NCI-H1105 (cell line): ENCODE measurements at places on chromosomes 11 and 22.

GRCh38 chr22:17893900-17894535, 119.7 kb upstream of the BID start:
- DNase-seq: no peak

DNA sequence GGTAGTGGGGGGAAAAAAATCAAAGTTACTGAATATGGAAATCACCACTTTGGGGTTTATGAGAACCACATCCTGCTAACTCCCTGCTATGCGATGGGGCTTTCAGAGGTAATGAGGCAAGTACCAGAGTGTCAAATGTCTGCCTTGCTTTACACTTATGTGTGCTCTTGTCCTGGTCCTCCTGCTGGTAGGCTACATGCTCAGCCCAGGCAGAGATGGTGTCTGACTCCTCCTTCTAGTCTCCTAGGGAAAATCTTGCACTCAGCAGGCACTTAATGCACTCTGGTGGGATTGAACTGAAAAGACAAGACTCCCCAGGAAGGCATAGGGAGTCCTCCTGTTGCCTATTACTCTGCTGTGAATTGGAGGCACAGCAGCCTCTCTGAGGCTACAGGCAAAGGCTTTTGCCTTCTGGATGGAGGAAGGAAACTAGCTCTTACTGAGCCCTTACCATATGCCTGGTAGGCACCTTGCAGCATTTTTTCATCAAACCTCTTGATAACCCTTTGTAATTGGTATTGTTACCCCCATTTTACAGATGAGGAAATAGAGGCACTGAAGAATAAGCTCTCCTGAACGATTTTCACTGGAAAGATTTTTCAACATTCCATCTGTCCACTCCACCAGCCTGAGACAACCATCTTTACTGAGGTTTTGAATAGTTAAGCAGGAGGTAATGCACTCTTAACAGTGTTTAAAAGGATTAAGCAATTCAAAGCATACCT, 132.1 kb upstream of the PAX6 start:
- no peak for DNase-seq

DNA sequence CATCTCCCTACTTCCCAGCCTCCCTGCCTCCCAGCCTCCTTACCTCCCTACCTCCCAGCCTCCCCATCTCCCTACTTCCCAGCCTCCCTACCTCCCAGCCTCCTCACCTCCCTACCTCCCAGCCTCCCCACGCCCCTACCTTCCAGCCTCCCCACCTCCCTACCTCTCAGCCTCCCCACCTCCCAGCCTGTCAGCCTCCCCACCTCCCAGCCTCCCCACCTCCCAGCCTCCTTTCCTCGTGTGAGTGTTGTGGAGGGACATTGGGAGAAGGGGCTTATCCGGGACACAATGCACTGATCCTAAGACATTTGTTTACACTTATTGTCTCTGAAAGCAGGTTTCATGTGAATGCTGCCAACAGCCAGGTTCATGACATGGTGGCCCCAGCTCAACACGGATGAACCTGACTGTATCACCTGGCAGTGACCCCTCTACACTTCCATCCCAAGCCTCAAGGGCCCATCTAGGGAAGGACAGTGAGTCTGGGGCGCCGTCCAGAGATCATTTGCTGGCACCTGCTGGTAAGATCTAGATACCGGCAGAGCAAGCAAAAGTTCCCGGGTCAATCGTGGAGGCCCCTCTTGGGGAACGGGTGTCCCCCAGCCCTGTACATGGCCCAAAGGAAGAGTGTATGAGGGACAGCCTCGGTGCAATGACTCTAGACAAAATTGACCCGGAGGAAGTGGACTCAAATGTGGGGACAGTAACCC, 34.5 kb upstream of the TH start:
- no peak for DNase-seq

GRCh38 chr11:69234740-69235710, 58.9 kb upstream of the MYEOV start:
- no peak for DNase-seq

- no peak for DNase-seq
These were observed 44.3 kb downstream of the EXT2 start for GRCh38 chr11:44139565-44140330.

DNA sequence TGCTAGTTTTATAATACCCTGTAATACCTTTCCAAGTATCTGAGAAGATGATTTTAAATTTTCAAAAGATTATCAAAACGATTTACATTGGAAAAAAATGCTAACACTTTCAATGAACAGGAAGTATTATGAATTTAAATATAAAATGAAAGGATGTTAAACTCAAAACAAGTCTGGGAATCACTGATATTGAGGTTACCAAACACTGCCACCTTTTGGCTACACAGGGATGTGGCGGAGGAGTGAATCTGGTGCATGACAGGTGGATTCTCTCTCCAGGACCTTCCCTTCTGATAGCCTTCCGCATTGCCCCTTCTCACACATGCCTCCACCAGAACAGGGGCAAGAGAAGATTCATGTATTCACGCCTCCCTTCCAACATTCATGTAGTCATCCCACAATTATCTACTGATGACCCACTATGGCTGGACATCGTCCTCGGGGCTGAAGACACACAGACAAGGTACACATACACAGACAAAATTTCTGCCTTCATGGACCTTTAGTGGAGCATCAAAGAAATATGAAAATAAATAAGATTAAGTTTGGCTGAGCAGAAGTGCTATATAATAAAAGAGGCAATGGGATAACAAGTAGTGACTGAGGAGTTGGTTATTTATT, 34.7 kb downstream of the ATG16L2 start:
- no peak for DNase-seq

- no peak for DNase-seq
These were observed 333.2 kb downstream of the CASP12 start for GRCh38 chr11:104564921-104565582.

GRCh38 chr11:35307221-35307621, 112.1 kb downstream of the SLC1A2 start:
- no peak for DNase-seq

DNA sequence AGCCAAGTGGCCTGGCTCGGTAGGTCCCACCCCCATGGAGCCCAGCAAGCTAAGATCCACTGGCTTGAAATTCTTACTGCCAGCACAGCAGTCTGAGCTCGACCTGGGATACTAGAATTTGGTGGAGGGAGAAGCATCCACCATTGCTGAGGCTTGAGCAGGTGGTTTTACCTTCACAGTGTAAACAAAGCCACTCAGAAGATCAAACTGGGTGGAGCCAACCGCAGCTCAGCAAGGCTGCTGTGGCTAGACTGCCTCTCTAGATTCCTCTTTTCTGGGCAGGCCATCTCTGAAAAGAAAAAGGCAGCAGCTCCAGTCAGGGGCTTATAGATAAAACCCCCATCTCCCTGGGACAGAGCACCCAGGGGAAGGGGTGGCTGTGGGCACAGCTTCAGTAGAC, 22.3 kb upstream of the OR5B21 start:
- DNase-seq: no peak

DNA sequence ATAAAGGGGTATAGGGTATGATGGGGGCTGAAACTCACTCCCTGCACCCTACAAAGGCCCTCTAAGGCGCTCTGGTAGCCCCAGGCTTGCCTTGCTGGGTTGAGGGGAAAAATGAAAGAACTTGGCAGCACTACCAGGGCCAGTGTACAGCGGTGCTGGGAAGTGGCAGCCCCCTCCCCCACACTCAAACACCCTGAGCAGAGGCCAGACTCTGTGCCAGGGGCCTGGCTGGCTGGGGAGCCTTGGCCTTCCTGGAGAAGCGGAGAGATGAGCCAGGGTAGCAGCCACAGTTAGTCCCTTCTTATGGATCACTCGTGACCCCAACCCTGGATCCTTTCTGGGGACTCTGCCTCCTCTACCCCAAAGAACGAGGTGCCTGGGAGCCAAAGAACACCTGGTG, 2.7 kb downstream of the TMEM134 start:
- DNase-seq: no peak

DNA sequence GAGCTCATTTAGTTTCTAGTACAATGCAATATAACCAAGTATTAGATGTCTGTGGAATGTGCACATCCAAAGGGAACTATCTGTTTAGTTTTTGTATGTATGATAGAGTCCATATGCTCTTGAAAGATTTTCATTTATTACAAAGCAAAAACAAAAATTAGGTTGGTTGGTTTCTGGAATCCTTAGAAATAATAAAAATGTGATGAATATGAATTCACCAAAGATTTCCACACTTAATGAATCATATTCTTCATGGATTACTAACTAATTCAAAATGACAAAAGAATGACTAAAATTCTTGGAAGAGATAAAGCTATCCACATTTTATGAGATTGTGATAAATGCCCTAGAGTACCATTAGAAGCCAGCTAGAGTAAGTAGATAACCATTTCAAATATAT, 261.1 kb downstream of the SBF2 start:
- no peak for DNase-seq

DNA sequence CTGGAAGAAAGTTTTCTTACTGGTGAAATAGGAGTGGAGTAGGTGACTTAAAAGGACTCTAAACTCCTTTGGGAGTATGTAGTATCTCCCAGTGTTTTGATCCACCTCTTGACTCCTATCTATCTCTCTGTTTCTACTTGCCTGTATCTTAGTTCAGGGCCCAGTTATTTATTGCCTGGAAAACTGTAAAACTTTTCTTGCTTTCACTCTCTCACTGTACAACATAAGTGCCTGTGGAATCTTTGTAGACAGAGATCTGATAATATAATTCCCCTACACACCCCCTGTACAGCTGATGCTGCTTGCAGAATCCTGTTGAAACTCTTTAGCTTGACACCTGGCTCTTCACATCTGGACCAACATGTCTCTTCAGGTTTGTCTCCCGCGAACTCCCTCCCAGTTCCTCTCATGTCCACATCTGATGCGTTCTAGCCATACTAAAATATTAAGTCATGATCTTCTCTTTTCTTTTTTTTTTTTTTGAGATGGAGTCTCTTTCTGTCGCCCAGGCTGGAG, 26.5 kb upstream of the SESN3 start:
- no peak for DNase-seq

DNA sequence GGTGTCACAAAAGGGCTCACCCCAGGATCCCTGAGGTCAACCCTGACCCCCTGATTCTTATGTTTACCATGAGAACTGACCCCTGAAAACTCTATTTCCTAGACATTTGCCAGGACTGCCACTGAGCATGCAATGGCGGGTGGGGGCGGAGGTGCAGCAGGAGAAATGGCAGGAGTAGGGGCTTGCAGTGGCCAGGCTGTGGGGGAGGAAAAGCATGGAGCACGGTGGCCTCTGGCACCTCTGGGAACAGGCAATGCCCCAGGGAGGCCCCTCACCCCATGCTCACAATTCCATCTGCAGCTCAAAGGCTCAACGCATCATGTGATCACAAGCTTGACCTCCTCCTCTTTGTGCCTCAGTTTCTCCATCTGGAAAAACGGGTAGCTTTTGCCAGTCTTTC, 46.5 kb upstream of the FGF3 start:
- no peak for DNase-seq

GRCh38 chr11:120339394-120339890, 3.2 kb downstream of the ARHGEF12 start:
- no peak for DNase-seq

GRCh38 chr22:19705181-19705934, 8.9 kb upstream of the SEPTIN5 start:
- DNase-seq: no peak

- DNase-seq: no peak
These were observed 36.5 kb downstream of the MACROD1 start for GRCh38 chr11:64129403-64129802.

- DNase-seq: no peak
These were observed 42.2 kb downstream of the RPUSD4 start for GRCh38 chr11:126169291-126169690.

DNA sequence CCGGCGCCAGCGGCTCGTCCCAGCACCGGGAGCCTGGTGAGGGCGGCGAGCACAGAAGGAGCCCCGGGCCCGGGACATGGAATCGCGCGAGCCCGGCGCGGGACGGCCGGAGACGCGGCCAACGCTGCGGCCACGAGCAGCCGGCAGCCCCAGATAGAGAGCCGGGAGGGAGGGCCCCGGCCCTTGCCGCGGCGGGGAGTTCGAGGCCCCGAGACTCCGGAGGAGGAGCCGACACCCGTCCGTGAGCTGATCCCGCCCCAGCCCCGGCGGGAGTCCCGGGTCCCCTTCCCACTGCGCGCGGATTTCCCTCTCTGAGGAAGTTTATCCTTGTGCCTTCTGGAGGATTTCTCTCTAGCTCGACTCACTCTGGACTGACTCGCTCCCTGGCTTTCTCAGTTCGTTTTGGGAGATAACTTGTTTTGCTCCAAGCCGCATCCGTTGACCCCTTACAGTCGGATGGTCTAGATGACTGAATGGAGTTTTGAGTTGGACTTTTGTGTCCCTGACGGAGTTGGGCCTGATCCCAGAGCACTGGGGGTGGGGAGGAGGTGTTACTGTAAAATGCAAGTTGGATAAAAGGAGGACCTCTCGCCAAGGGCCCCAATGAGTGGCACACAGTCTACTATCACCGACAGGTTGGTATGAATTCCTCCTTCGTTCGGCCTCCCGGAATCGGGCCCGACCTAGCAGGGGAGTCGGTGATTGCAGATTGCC, 585 bp downstream of the ARHGEF12 start:
- peak; percentile 49 for DNase-seq

GRCh38 chr11:22828373-22828772, 1.2 kb downstream of the SVIP start:
- DNase-seq: no peak

GRCh38 chr11:44072757-44073658, 6.9 kb downstream of the ACCS start:
- DNase-seq: no peak

- no peak for DNase-seq
These were observed 61.0 kb downstream of the TNRC6B start for GRCh38 chr22:40238425-40239344.

- DNase-seq: peak; percentile 3
These were observed 739 bp downstream of the ZMAT5 start for GRCh38 chr22:29765905-29766631.

GRCh38 chr11:2525941-2526807, 81.4 kb downstream of the KCNQ1 start:
- no peak for DNase-seq

- DNase-seq: no peak
These were observed 133.6 kb upstream of the C11orf58 start for GRCh38 chr11:16604794-16605388.

DNA sequence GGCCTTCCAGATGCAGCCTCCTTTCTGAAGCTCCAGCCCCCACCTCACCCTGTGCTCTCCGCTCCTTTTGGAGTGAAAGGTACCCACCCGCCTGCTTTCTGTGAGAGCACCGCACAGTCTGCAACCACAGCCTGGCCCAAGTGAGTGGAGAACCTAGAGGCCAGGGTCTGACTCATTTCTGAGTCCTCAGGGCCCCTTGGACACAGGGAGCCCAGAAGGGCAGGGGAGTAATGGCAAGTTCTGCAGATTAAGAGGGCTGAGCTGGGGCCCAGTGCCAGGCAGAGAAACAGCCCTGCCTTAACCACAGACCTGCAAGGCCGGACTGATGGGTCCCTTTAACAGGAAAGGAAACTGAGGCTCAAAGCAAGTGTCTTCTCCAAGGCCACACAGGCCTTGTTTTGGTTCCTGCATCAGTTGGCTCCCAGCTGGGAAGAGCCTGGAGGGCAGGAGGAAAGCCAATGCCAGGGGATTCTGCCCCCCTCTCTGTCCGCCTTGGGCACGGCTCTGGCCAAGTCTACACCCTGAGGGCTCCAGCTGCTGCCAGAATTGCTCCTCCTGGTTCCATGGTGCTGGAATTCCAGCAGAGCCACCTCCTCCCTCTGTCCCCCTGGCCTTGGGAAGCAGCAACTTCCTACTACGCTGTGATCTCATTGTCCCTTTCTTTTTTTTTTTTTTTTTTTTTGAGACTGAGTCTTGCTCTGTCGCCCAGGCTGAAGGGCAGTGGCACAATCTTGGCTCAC, 55.1 kb downstream of the CYTH4 start:
- no peak for DNase-seq

GRCh38 chr11:22677153-22677903, 10.9 kb downstream of the GAS2 start:
- no peak for DNase-seq
